ENCODE measurements at places on chromosomes 6 and 20.
A peak's percentile ranks its signal among the peaks of the same experiment; 100 is the strongest.

DNA sequence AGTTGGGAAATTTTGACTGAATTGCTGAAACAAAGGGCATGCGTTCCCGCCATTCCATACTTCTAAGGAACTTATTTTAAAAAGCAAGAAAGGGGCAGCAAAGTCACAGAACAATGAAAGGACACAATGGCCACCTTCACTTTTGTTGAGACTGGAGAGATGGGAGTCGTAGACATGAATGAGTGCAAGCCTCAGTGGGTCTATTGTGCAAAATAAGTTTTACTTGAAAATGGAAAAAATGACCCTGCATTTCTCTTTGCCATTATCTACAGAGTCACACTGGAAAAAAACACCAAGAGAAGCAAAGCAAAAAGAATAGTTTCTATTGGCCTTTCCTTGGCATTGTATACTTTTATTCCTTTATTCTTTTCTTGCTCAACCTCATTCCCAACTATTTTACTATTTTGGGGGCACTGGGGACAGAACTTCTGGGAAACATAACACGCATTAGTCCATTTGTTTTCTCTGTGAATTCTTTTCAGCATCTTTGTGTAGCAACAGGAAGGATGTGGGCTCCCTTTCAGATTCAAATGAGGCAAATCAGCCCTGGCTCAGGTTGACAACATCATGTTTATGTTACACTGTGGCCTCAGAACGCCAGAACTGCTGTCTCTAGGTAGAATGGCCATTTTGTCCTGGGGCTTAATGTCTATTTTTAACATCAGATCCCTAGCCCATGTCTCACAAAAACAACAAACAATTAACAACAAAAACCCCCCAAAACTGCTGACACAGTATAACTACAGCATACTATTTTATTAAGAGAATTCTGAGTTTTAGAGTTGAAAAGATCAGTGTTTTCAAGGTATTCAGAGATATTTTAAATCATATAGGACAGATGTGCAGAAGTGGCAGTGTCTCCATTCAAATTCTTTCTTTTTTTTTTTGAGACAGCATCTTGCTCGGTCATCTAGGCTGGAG lies 122.2 kb downstream of the FYN start:
- peak; percentile 33 for DNase-seq

DNA sequence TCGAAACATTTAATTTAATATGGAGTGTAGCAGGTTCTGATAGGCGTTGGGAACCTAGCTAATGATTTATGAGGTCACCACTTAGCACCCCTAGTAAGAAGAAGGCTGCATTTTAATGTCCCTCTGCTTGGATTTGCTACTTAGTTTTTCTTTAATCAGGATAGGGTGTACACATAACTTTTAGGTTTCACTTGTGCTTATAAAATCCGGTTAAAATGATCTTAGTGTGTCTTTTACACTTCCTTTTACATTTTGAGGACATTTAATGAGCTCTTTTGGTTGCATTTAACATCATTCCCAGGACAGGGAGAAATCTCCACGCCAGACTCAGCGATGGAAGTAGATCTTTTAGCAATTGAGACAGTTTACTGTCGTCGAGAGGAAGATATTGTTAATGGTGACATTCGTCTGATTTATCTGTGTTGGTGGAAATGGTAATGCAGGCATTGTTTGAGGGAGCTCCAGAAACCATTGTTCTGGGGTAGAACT lies 5.6 kb downstream of the TFAP2A start:
- DNase-seq, result no peak

GRCh38 chr6:142868917-142869316 lies 76.1 kb downstream of the HIVEP2 start:
- no peak for DNase-seq

DNA sequence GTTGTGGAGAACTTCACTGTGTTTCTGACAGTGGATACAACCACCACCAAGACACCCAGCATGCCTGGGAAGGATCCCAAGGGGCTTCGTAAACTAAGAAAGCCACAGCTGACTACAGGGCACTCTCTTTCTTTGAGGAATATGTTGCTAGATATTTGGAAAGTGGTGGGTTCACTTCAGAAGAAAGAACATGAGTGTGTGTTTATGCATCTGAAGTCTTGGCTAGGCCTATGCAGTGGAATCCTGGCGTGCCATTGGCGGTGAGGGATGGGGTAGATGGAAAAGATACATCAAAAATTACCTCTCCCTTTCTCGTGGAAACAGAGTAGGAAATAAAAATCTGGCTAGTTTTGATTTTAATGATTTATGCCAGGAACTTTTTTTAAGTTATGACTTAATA lies 187.7 kb downstream of the PDE7B start:
- no peak for DNase-seq

DNA sequence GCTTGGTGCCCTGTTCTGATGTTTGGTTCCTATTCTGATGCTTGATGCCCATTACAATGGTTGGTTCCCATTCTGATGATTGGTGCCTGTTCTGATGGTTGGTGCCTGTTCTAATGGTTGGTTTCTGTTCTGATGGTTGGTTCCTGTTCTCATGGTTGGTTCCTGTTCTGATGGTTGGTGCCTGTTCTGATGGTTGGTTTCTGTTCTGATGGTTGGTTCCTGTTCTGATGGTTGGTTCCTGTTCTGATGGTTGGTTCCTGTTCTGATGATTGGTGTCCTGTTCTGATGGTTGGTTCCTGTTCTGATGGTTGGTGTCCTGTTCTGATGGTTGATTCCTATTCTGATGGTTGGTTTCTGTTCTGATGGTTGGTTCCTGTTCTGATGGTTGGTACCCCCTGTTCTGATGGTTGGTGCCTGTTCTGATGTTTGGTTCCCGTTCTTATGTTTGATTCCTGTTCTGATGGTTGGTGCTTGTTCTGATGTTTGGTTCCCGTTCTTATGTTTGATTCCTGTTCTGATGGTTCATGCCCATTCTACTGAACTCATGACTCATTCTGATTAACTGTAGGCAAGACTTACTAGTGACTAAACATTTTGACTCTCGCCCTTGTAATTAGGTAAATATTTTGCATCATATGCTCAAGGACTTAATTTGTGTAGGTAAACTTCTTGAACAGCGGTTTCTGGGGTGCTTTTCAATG lies 146.2 kb downstream of the DLL1 start:
- DNase-seq, result no peak

DNA sequence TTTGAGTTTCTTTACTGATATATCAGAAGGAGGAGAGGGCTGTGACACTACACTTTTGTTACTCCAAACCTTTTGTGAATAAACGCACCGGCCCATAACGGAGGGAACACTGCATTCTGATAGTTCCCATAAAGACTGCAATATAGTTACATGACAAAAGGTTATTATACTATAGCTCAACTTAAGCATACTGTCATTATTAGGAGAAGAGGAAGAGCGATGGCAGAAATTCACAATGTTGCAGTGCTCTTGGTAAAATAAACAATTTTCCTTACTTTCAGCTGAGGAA lies 2.3 kb upstream of the PDE10A start:
- DNase-seq, result no peak

DNA sequence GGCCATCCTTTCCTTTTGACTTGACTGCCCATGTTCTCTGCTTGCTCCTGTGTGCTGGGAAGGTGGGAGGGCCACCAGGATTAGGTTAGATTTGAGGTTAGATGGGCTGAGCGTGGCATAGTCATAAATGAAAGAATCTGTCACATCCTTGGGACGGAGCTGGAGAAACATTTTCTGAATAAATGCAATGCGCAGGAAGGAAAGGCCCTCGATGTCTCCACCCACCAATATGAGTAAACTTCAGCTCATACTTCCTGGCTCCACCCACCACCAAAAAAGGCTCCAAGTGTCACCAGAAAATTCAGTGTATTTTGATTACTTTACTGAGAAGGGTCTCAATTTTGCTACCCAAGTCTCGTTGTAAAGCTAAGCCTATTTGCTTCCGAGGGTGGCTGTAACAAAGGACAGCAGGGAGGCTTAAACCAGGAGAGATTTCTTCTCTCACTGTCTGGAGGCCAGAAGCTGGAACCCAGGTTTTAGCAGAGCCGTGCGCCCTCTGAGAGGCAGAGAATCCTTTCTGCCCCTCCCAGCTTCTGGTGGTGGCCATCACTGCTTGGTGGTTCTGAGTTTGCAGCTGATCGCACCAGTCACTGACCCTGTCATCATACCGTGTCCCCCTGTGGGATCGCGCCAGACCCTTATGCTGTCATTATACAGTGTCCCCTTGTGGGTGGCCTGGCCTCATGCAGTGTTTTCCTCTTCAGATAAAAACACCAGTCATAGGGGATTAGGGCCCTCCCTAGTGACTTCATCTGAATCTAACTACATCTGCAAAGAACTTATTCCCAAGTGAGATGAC lies 137.8 kb downstream of the TTLL2 start:
- DNase-seq, result no peak

DNA sequence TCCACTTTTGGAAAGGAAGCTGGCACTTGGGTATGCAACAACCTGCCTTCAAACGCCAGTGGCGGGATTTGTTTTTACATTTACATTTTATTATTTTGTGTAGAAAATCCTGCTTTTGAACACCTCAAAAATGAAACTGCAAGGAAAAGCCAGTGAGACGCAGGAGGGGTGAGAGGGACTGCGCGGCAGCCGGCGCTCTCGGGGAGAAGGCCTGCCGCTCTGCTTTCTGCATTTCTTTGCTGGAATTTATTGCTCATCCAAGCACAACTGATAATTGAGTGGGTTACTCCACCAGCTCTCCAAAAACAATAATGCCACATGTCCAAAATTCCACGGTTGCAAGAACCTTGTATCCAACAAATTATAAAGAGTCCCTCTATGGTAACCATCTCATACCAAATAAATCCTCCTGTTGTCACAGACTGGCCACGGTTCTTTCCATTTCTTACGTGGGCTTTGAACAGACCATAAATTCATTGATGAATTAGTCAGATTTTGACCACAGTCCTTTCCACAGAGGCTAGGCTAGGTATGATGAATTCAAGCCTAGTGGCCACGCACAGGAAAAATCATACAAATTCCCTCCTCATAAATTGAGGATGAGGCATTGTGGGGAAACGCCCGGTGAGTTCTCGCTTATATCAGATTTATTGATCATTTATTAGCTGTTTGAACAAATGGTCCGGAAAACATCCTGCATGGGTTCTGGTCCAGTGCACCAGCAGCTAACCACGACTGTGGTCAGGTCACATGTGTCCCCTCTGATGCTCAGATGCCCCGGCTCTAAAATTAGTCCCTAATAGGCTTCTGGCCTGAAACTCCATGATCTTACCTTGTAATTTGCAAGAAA lies 31.6 kb upstream of the FOXC1 start:
- no peak for DNase-seq

DNA sequence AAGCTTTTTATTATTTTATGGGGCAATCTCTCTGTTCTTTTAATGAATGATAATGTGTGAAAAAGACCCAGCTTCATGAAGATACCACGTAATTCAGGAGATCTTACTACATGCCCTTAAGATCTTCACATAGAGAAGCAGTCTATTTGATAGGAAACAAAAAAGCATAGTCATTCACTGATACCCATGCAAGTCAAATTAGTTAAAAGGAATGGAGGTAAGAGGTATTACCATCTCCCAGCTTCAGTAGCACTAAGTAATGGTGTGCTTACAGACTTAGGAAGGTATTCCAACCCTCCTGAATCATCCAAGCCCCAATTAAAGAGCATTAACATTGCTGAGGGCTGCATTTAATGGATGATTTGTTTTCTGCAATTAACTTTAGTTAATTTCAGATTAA lies 364.7 kb downstream of the SYNE1 start:
- DNase-seq, result no peak

DNA sequence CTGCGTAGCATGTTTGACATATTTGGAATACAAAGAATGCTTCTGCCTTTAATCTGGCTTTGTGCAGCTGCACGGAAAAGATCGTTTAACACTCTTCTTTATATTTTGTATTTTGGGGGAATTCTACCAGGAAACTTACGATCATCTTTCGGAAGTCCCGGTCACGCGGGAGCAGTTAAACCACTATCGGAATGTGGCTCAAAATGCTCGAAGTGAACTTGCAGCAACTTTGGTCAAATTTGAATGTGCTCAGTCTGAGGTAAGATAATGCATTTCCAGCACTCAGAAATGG lies 42.3 kb downstream of the CCDC170 start:
- DNase-seq, result no peak

- DNase-seq, result no peak
Observed at GRCh38 chr6:157059781-157060180, 263.5 kb downstream of the TMEM242 start.

DNA sequence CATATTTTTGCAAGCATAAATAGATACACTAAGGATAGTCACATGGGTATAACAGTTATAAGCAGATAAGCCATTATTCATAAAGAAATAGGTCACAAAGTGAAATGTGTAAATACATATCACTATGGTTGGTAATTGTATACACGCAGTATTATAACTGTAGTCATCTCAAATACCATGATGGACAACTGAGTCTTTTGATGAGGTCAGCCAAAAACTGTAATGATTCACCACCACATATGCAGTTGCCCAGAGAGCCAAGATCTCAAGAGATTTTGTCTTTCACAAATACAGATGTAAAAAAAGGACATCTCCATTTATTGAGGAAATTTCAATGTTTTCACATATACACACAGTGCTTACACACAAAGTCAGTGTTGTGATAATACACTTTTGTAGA lies 28.3 kb downstream of the ZNF292 start:
- no peak for DNase-seq

DNA sequence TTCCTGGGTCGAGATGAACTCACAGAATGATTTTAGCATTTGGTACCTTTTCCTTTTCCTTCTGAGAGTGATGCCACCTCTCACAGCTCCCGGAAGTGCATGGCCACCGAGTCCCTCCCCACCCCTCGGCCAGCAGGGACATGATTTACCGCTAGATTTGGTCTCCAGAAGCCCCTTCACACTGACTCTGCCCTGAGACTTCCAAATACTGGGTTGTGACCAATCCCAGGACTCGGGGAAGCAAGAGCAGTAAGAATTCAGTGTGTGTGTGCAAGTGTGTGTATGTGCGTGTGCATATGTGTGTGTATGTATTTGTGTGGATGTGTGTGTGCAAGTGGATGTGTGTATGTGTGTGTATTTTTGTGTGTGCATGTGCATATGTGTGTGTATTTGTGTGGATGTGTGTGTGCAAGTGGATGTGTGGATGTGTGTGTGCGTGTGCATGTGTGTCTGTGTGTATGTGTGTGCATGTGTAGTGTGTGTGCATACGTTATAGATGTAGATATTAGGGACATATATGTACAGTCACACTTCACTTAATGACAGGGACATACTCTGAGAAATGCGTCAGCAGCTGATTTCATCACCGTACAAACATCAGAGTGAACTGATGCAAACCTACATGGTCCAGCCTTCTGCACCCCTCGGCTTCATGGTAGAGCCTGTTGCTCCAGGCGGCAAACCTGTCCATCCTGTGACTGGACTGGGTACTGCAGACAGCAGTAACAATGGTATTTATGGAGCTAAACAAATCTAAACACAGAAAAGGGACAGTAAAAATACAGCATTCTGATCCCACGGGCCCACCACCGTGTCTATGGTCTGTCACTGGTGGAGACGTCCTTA lies 374.5 kb downstream of the TAF4 start:
- no peak for DNase-seq

GRCh38 chr6:149259753-149260152 lies 57.8 kb upstream of the TAB2 start:
- no peak for DNase-seq
